WTC11 (cell line): ENCODE measurements at places on chromosomes 12 and 14. TPM values are rescaled to one million over a fixed set of nuclear protein-coding genes. Genes with fewer than 3 reads are reported as not detected.
A peak's percentile ranks its signal among the peaks of the same experiment; 100 is the strongest.

FOXG1 gene
- total RNA-seq = 0.09 to 0.18 TPM (median 0.16 TPM) in 3 replicates

CLEC14A gene
- 0.09 to 0.23 TPM (median 0.15 TPM) in 3 replicates for total RNA-seq

SIRT4 gene
- 2.1 to 4.3 TPM (median 2.8 TPM) in 3 replicates for total RNA-seq

PCED1B gene
- total RNA-seq = 5.9 to 6.7 TPM (median 6.6 TPM) in 3 replicates

PDZRN4 gene
- 0.09 TPM in 1 of 3 replicates, not detected in the others for total RNA-seq

- H3K4me3 ChIP-seq = no peak overlapping the region
- peaks cover 15% of the 10 kb centered on the region for H3K4me1 ChIP-seq
- no peak for DNase-seq
- peaks cover 3% of the 10 kb centered on the region; the same call in 1 of the 2 replicates for H3K27me3 ChIP-seq
- no peaks in the 10 kb centered on the region for H3K36me3 ChIP-seq
Measured at GRCh38 chr12:108277613-108278012, 61.5 kb downstream of the CMKLR1 start.

DNA sequence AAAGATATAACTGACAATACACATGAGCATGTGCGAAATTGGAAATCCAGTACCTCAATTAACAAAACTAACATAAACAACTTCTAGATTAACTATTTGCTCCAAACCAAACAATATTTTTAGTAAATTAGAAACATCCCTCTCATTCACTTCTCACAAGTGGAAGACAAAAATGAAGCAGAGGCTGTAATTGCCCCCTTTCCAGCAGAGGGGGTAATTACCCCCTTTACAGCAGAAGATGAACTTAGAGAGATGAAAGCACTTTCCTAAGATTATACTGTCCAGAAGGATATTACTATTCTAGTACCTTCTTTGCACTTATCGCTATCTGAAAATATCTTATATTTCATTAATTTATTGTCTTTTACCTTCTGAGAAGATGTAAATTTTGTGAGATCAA lies 1025.2 kb downstream of the FSCB start:
- peaks cover 23% of the 10 kb centered on the region for H3K4me1 ChIP-seq
- H3K27ac ChIP-seq = no peak overlapping the region
- no peaks in the 10 kb centered on the region for H3K27me3 ChIP-seq
- no peaks in the 10 kb centered on the region for H3K36me3 ChIP-seq
- no peak overlapping the region for H3K4me3 ChIP-seq

- peaks cover 12% of the 10 kb centered on the region for H3K4me1 ChIP-seq
- no peak for DNase-seq
- H3K36me3 ChIP-seq = peaks cover 6% of the 10 kb centered on the region
- H3K27ac ChIP-seq = no peak overlapping the region
- H3K4me3 ChIP-seq = no peak overlapping the region
Measured at GRCh38 chr12:64699504-64700115, 59.6 kb downstream of the GNS start.

DNA sequence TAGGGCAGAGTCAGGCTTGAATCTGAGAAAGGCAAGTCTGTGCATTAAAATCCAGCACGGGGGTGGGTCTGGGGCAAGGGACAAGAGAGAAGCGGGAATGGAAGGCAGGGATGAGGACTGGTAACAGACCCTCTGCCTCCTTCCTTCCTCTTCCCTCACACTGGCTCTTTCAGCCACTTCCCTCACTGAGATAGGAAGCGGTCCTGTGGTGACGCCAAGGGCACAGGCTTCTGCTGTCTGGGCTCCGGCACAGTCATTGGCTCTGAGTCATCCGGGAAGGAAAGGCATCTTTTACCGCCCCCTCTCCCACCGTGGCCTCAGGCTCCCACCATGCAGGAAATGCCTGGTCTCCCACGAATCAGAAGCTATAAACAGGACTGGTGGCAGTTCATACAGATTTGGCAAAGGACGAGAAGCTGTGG lies 70.2 kb downstream of the ETV6 start:
- H3K4me1 ChIP-seq = peaks cover 47% of the 10 kb centered on the region
- no peaks in the 10 kb centered on the region for H3K27me3 ChIP-seq
- H3K4me3 ChIP-seq = no peak overlapping the region
- DNase-seq = no peak

- DNase-seq = no peak
- H3K27ac ChIP-seq = no peak overlapping the region
- H3K27me3 ChIP-seq = no peaks in the 10 kb centered on the region
- peaks cover 3% of the 10 kb centered on the region for H3K4me1 ChIP-seq
- no peaks in the 10 kb centered on the region for H3K36me3 ChIP-seq
Measured at GRCh38 chr14:87944987-87945604, 47.9 kb downstream of the GALC start.

DNA sequence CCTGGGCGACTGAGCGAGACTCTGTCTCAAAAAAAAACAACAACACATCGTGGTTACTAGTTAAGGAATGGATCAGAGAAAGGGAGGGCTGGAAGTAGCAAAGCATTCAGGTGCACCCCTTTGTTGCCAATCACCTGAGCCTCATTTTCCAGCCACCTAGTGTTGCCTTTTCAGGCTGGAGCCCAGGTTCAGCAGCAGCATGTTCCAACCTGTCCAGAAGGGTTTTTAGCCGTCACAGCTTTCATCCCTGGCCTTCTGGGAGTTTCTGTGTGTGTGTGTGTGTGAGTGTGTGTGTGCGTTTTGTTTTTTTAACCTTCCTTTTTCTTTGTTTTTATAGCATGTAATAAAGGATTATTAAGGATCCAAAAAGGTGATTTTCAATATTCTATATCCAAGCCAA lies 121.1 kb upstream of the ATF1 start:
- no peaks in the 10 kb centered on the region for H3K27me3 ChIP-seq
- H3K4me1 ChIP-seq = peaks cover 19% of the 10 kb centered on the region
- peak overlapping the region; percentile 77; the same call in 1 of the 2 replicates for H3K27ac ChIP-seq
- DNase-seq = no peak

- no peak for DNase-seq
- H3K27ac ChIP-seq = no peak overlapping the region
- no peak overlapping the region for H3K4me3 ChIP-seq
- no peaks in the 10 kb centered on the region for H3K27me3 ChIP-seq
- H3K36me3 ChIP-seq = peaks cover 16% of the 10 kb centered on the region
- H3K4me1 ChIP-seq = no peaks in the 10 kb centered on the region
Measured at GRCh38 chr12:64714551-64714968, 44.6 kb downstream of the GNS start.

DNA sequence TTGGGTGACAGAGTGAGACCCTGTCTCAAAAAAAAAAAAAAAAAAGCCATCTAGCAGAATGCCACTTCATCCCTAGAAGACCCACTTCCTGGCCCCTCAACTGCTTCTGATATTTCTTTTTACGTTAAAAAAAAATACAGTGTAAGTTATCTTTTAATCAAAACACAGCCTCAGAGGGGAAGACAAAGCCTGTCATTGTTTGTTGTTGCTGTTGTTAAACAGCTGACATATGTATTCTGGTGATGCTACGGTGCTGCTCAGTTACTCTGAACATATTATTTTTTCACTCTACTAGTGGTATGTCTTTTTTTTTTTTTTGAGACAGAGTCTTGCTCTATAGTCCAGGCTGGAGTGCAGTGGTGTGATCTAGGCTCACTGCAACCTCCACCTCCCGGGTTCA lies 75.4 kb downstream of the PAPLN start:
- H3K36me3 ChIP-seq = no peaks in the 10 kb centered on the region; the same call in 1 of the 2 replicates
- H3K27ac ChIP-seq = no peak overlapping the region
- no peak for DNase-seq
- no peaks in the 10 kb centered on the region for H3K27me3 ChIP-seq
- H3K4me3 ChIP-seq = no peak overlapping the region

DNA sequence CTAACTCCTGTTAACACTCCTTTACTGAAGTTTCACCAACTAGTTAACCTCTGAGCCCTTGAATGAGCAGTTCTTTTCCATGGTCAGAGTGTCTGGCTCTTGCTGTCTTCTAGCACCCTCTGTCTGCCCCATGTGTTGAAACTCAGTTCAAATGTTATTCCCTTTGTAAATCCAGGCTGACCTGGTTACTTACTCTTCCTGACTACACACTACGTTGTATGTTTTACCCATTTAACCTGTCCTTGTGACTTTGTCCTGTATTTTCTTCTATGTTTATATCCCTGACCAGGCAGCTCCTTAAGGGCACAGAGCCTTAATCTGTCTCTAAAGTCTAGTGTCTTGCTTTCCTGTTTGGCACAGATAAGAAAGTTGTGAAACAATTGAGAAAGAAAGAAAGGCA lies 389.0 kb upstream of the RPL10L start:
- no peaks in the 10 kb centered on the region for H3K27me3 ChIP-seq
- no peak for DNase-seq
- peaks cover 4% of the 10 kb centered on the region; the same call in 1 of the 2 replicates for H3K36me3 ChIP-seq
- H3K27ac ChIP-seq = peak overlapping the region; percentile 7; the same call in 1 of the 2 replicates
- H3K4me3 ChIP-seq = no peak overlapping the region
- peaks cover 16% of the 10 kb centered on the region for H3K4me1 ChIP-seq

- peaks cover 7% of the 10 kb centered on the region for H3K27me3 ChIP-seq
- H3K27ac ChIP-seq = peak overlapping the region; percentile 61; the same call in 1 of the 2 replicates
- peaks cover 25% of the 10 kb centered on the region for H3K4me1 ChIP-seq
- H3K4me3 ChIP-seq = no peak overlapping the region
Measured at GRCh38 chr14:77654001-77654441, 37.6 kb upstream of the SPTLC2 start.

DNA sequence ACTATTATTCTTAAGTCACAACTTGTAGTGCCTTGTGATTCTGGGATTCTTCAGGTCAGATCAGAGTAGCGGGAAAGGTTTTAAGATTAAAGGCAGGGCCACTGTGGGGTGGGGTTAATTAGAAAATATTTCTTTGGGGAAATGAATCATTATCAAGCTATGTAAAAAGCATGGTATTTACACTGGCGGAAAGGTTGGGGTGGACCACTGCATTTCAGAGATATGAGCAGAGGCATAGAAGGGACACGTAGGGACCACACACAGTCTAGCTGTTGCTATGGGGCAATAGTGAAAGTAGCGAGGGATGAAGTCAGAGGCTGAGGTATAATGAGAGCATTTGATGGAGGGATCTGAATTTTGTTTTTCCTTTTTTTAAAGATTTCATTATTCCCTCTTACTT lies 31.7 kb upstream of the KCNH3 start:
- no peak overlapping the region for H3K4me3 ChIP-seq
- no peak overlapping the region for H3K27ac ChIP-seq
- H3K27me3 ChIP-seq = no peaks in the 10 kb centered on the region
- H3K4me1 ChIP-seq = no peaks in the 10 kb centered on the region
- DNase-seq = no peak

DNA sequence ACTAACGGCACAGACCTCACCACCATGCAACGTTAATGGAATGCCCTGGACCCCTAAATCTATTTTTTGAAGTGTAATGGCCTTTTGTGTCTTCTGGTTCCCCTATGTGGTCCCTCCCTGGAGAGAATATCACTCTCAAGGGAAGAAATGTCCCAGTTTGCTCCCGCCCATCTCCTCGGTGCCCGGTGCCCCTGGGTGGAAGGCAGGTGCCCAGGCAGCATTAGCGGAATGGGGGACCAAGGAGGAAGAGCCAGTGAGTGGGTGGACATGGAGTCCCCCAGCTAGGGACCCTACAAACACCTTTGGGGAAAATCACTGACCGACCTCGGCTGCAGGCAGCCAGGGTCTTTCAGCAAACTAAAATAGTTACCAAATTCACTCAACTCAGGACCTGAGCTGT lies 212.1 kb upstream of the RTL1 start:
- peaks cover 24% of the 10 kb centered on the region for H3K4me1 ChIP-seq
- H3K36me3 ChIP-seq = no peaks in the 10 kb centered on the region
- H3K4me3 ChIP-seq = no peak overlapping the region

GRCh38 chr12:132562489-132563021 lies 47.8 kb downstream of the LRCOL1 start:
- DNase-seq = no peak
- H3K4me3 ChIP-seq = no peak overlapping the region
- peaks cover 4% of the 10 kb centered on the region; the same call in 1 of the 2 replicates for H3K36me3 ChIP-seq
- peaks cover 17% of the 10 kb centered on the region for H3K27me3 ChIP-seq

- H3K27ac ChIP-seq = no peak overlapping the region
- H3K4me3 ChIP-seq = no peak overlapping the region
- peak; percentile 49 for DNase-seq
- H3K36me3 ChIP-seq = no peaks in the 10 kb centered on the region
Measured at GRCh38 chr12:44972746-44973421, 78.0 kb downstream of the DBX2 start.

GRCh38 chr14:35760143-35760542 lies 49.0 kb downstream of the RALGAPA1 start:
- H3K27me3 ChIP-seq = no peaks in the 10 kb centered on the region
- no peak overlapping the region for H3K27ac ChIP-seq
- peaks cover 5% of the 10 kb centered on the region for H3K4me1 ChIP-seq
- H3K4me3 ChIP-seq = no peak overlapping the region
- no peaks in the 10 kb centered on the region for H3K36me3 ChIP-seq
- no peak for DNase-seq
